ENCODE measurements at places on chromosomes 5 and 9.

DNA sequence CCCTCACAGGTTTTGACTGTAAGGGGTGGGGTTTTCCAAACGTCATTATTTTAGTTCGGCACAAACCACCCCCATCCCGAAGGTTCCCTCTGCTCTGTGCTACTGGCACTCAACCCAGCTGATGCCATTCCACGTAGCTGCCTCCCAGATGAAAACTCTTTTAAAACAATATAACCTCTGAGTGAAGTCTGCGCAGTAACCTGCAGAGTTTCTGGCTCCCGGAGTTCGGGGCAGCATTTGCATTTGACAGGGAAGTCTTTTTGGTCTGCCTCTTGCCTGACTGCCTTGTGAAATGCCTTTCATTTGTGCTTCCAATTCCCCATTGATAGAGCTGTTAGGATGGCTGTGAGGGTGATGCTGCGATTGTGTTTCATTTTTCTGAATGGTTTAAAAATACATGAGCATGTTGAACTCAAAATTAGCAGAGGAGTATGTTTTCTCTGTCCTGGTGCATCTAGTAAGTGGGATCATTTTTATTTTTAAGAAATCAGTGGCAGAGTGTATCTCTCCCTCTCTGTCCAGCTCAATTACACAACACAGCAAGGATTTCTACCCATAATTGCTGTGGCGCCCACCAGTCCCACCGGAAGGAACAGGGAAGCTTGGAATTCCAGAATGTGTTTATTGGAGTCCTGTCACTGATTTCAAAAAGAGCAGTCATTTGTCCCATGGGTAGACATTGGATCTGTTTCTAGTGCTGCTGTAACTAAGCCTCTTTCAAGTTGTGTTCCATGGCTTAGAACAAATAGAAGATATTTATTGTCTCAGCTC lies 24.8 kb downstream of the ADCY2 start:
- no peak for DNase-seq

DNA sequence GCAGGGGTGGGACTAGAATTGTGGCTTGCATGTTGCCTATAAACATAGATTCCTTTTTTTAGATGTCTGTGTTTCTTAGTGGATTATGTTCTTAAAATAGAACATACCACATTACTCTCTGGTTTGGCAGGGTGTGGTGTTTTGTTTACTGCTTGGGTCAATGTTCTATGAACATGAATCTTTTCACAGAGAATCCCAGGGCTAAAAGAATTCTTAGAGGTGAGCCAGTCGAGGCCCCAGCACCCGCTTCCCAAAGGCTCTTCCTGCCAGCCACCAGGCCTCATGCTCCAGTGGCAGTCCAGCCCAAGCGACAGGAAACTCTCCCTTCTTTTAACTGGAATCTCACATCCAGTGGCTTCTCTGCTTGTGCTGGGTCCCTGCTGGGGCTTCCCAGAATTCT lies 126.6 kb downstream of the C9orf152 start:
- no peak for DNase-seq

DNA sequence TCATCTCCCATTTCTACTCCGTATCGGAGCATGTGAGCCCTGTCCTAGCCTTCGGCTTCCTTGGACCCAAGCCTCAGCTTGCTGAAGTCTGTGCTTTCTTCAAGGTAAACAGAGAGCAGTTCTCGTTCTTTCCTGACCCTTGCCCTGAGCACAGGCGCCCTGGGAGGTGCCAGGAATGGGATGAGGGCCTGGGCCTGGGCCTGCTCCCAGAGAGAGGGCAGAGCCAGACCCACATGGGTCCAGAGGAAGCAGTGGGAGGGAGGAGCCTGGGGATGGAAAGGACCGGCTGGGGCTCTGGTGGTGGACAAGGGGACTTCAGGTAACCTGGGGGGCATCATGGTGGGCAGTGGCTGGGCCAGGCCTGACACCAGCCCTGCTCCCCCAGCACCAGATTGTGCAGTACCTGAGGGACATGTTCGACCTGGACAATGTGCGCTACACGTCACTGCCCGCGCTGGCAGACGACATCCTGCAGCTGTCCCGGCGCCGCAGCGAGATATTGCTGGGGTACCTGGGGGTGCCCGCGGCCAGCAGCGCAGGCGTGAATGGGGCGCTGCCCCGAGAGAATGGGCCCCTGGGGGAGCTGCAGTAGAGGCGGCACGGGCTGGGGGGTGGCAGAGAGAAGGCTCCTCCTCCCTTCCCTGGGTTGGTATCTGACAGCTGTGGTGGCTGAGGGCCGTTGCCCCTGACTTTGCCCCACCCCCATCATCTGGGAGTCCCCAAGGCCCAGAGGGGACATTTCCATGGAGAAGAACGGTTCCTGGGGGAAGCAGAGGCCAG lies 10.9 kb upstream of the DOLPP1 start:
- DNase-seq, result no peak

DNA sequence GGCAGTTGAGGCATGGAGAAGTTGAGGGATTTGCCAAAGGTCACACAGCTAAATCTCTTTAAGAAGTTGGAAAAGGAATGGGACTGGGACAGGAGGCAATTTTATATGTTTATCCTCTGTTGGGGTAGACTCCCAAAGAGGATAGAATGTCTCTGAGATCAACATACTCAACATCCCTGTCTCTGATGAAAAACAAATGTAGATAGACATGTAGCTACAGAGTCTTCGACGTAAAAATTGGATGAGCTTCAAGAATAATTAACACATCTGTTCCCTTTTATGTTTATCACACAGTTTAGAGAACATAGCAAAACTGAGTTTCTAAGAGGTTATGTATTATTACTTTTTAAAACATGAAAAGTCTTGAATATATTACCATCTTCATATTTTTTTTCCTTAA lies 204.6 kb upstream of the CD180 start:
- DNase-seq, result no peak

GRCh38 chr9:19517202-19517942 lies 108.6 kb downstream of the ACER2 start:
- DNase-seq, result no peak

DNA sequence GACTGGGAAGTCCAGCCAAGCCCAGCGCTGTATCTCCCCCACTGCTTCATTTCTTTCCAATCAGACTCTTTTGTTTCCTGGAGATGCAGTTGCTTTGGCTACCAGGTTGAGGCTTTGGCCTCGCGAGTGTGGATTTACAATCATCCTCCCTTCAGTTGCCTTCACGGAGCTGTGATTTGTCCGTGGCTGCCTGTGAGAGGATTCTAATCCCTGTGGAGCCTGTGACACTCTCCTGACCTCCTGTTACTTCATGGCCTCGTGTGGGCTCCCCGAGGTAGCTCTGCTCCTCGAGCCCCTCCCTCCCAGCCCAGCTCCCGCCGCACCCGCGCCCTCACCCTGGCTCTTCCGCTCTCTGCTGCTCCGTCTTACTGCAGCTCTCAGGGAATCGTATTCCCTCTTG lies 107.2 kb upstream of the STC2 start:
- no peak for DNase-seq

GRCh38 chr5:8288897-8289516 lies 420.1 kb downstream of the MTRR start:
- DNase-seq, result no peak

DNA sequence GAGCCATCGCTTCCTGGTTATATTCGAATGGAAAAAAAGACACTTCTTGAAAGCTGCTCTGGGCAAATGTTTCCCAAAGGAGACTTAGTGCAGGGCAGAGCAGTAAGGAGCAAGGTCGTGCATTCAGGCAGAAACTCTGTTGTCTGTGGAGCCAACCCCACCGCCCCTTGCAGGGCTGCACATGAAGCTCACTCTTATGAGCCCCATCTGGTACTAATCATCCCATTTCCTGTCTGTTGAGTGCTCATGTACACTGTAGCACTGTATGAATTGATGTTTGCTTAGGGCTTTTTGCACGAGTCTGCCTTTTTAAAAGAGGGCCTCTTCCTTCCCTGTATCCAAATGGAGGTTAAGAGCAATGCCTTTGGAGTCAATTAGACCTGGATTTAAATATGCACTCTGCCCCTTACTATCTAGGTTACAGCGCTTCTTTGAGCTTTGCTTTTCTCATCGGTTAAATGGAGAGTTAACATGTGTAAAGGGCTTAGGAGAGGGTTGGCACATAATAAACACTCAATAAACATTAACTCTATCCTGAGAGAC lies 25.4 kb downstream of the HMHB1 start:
- no peak for DNase-seq

GRCh38 chr5:149129181-149129580 lies 12.1 kb upstream of the ABLIM3 start:
- no peak for DNase-seq

DNA sequence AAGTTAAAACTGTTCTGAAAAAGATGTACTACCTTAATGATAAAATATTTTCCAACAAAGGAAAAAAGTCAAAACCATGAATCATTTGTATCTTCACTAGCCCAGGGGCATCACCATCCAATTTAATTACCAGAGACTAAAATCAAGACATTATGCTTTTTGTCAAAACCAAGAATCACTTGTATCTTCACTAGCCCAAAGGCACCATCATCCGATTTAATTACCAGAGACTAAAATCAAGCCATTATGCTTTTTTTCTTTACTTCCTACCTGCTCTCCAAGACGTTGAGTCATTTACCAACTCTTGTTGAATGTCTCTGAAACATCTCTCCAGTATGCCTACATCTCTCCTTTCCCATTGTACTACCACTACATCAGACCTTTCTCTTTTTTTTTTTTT lies 37.9 kb downstream of the FBXO38 start:
- no peak for DNase-seq

- no peak for DNase-seq
These were observed 829.0 kb downstream of the DNAH5 start for GRCh38 chr5:13115476-13115875.

DNA sequence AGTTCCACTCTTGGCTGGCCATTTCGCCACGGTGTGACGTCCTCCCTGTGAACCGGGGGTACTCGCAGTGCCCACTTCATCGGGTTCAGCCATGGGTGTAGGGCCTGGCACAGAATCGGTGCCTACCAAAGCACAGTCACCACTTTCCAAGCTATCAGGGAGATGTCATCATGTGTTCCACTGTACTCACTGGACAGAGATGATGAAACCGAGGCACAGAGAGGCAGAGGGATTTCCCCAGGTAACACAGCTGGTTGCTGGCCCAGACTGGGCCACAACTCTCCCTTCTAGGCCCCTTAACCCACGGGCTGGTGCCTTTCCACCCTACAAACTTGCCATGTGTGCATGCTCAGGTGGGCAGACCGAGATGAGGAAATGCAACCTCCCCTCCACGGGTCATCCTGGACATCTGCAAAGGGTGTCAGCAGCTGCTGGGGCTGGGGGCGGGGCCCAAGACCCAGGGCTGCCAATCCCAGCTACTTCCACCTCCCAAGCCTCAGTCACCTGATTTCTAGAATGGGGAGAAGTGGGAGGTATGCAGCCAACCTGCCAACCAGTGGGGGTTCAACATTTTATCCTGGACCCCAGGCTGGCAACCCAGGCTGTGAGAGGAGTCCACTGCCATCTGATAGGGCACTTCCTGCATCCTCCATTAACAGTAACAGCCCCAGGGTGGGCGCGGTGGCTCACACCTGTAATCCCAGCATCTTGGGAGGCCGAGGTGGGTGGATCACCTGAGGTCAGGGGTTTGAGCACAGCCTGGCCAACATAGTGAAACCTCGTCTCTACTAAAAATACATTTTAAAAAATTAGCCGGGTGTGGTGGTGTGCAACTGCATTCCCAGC lies 893 bp upstream of the SH2D3C start:
- peak; percentile 64 for DNase-seq

DNA sequence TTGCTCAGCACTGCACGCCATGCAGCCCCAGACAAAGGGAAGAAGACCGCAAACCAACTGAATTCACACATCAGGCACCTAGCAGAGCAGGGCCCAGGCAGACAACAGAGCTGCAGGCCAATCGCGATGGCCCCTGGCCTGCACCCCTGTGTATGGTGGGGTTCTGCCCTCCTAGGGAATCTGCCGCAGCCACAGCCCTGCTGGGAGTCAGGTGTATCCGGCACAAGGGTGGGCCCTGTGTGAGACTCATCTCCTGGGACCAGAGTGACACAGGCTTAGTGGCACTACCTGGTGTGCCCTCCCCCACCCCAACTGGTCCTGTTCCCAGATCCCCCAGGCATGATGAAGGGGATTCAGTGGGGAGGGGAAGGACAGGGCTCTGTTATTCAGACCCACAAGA lies 122.8 kb downstream of the ATPSCKMT start:
- no peak for DNase-seq

- no peak for DNase-seq
These were observed 379.4 kb downstream of the GADD45G start for GRCh38 chr9:89984214-89984613.

- DNase-seq, result peak; percentile 45
These were observed 16.4 kb downstream of the TENT4A start for GRCh38 chr5:6729386-6730310.

DNA sequence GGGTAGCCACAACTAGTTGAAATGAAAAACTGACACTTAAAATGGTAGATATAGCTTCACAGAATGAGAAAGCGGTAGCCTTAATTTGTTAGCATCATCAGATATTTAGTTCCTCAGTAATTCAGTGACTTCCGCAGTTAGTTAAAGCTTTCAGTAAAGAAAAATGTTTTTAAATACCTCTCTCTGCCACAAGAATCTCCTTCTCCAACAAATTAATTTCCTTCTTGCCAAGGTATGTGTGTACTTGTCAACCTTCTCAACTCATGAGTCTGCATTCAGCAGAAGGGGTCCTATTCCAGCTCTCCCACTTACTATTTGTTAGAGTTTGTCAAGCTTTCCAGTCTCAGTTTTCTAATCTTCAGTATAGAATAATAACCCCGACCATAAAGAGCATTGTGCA lies 26.3 kb upstream of the ERAP1 start:
- DNase-seq, result no peak

DNA sequence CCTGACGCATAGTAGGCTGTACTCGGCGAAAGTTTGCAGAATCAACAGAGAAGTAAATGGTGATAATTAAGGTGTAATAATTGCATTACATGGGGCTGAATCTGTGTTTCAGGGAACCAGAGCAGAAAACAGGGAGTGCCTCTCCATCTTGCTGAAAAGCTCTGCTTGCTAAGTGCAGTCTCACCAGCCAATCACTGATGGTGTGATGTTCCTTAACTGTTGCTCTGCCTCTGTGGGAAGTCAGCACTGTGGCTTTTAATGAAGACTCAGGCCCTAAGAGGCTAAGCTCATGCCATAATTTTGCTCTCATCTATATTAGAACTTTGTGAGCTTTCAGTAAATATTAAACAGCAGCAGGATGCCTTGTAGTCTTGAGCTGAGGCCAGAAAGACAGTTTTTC lies 4.5 kb downstream of the PHF24 start:
- no peak for DNase-seq

DNA sequence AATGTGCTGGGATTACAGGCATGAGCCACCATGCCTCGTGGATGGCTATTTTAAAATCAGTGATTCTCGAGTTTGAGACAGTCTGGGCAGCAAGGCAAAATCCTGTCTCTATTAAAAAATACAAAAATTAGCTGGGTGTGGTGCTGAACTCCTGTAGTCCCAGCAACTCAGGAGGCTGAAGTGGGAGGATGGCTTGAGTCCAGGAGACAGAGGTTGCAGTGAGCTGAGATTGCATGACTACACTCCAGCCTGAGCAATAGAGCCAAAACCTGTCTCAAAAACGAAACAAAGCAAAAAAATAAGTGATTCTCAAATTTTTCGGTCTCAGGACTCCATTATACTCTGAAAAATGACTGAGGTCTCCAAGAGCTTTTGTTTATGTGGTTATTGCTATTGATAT lies 47.9 kb upstream of the HSPA9 start:
- no peak for DNase-seq

Data from activated CD4-positive, CD25-positive, alpha-beta regulatory T cell treated with anti-CD3 and anti-CD28 coated beads, Interleukin-2, amount 50 U/mL, for 72 hours (primary cell).